ENCODE measurements at places on chromosomes 1 and 21.
A peak's percentile ranks its signal among the peaks of the same experiment; 100 is the strongest.

DNA sequence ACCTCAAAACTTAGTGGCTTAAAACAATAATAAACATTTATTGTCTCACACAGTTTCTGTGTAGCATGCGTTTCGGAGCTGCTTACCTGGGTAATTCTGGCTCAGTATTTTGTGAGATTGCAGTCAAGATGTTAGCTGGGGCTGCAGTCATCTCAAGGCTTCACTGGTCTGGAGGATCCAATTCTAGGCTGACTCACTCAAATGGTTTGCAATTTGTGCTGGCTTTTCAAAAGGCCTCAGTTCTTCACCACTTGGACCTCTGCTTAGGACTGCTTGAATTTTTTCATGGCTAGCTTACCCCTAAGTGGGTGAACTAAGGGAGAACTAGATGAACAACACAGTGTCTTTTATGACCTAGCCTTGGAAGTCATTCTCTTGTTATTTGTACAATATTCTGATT, 21.0 kb downstream of the XPR1 start:
- no peak for DNase-seq

DNA sequence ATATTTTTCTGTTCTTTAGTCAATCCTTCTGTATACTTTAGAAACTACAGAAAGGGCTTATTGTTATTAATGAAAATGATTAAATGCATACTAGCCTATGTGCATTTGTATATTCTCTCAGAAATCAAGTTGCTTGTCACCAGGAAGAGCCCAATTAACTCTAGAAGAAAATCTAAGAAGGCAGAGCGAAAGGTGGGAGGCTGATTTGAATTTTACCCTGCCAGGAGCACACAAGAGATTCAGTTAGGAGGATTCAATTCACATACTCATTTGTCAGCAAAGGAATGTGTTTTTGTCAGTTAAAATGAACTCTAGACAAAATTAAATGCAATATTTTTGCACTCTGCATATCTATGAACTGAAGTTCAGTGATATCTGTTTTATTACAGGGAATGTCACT, 411.8 kb downstream of the KCNT2 start:
- no peak for DNase-seq

- no peak for DNase-seq
Measured at GRCh38 chr1:156600733-156601121, 552 bp downstream of the GPATCH4 start.

DNA sequence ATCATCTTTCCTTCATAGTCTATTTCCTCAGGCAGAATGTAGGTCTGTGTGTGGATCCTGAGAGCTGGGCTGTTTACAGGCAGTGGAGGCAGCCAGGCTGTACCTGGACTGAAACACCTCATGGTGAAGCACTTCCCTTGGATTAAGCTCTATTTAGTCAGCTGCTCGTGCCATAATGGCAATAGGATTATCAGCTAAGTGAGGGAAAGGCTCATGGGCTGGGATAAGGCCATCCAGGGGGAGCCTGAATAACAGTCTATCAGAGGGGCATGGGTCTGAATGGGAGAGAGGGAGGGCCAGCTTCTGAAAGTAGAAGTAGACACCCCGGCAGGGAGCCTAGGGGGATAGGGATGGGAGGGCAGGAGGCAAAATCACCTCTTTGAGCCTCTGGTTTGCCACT, 8.3 kb downstream of the RNASEL start:
- no peak for DNase-seq

GRCh38 chr1:153313288-153313687, 536 bp upstream of the PGLYRP3 start:
- no peak for DNase-seq

- DNase-seq = peak; percentile 4
Measured at GRCh38 chr1:19220991-19221390, 10.9 kb upstream of the UBR4 start.

- DNase-seq = peak; percentile 92
Measured at GRCh38 chr21:42496120-42496838, at the start of gene RSPH1. Gene RSPH1 (minus strand): TSS chr21:42496224. CDS start chr21:42496186, 38 bp downstream.

All from right kidney (tissue), 9 donors.